ENCODE measurements at places on chromosomes 7 and 10.

- peak; percentile 80 for ATAC-seq
Observed at GRCh38 chr7:28389504-28390395, 22.6 kb upstream of the CREB5 start.

DNA sequence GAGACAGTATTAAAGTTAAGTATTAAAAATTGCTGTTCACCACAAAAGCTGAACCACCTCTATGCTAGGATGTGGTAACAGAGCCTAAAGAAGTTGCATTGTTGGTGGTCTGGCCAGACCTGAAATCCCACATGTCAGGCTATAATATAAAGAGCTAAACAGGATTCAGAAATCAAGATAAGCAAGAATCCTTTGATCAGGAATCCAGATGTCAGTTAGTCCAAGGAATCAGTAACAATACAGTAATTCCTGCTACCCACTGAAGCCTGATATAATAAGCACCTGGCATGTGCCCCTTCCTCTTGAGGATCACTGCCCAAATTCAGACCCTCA lies 48.9 kb downstream of the ZNF277 start:
- no peak for ATAC-seq

DNA sequence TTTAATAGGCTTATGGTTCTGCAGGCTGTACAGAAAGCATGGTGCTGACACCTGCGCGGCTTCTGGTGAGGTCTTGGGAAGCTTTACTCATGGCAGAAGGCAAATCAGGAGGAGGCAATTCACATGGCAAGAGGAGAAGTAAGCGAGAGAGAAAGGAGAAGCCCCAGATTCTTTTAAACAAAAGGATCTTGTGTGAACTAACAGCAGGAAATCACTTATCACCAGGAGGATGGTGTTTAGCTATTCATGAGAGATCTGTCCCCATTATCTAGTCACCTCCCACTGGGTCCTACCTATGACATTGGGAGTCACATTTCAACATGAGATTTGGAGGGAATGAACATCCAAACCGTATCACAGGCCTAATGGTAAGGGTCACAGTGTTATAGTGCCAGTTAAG lies 678.0 kb upstream of the KCND2 start:
- no peak for ATAC-seq

DNA sequence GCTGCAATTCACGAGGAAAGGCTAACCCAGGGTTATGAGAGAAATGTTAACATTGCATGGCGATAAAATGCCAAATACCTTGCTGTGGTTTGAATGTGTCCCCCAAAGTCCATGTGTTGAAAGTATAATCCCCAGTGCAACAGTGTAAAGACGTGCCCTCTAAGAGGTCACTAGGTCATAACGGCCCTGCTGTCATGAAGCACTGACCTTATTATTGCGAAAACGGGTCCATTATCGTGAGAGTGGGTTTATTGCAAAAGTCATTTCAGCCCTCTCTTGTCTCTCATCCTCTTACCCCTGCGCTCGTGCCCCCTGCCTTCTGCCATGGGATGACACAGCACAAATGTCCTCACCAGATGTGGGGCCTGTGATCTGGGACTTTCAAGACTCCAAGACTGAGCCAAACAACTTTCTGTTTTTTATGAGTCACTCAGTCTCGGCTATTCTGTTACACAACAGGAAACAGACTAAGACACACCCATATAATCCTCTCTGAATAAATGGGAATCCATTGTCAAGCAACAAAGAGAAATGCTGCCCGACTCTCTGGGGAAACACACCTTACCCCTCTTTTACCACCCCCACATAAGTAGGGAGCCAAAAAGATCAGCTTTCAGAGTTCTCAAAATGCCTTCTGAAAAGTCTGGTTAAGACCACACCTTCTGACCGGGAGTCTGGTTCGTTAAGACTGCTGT lies 73.1 kb upstream of the UCN3 start:
- ATAC-seq = peak; percentile 63

DNA sequence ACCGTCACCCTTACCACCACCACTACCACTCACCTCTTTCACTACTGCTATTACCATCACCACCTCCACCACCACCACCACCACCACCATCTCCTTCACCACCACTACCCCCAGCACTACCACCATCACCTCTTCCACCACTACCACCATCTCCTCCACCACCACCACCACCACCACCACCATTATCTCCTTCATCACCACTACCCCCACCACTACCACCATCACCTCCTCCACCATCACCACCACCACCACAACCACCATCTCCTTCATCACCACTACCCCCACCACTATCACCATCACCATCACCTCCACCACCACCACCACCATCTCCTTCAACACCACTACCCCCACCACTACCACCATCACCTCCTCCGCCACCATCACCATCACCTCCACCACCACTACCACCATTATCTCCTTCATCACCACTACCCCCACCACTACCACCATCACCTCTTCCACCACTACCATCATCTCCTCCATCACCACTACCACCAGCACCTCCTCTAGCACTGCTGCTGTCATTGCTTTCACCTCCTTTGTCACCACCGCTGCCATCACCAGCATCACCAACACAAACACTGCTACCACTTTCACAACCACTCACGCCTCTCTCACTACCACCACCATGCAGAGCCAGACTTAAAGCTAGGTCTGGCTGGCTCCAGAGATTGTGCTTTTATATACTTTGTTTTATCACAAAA lies 109.3 kb downstream of the ICA1 start:
- ATAC-seq = no peak

- ATAC-seq = no peak
Observed at GRCh38 chr7:114392686-114393085, 21.9 kb upstream of the FOXP2 start.

DNA sequence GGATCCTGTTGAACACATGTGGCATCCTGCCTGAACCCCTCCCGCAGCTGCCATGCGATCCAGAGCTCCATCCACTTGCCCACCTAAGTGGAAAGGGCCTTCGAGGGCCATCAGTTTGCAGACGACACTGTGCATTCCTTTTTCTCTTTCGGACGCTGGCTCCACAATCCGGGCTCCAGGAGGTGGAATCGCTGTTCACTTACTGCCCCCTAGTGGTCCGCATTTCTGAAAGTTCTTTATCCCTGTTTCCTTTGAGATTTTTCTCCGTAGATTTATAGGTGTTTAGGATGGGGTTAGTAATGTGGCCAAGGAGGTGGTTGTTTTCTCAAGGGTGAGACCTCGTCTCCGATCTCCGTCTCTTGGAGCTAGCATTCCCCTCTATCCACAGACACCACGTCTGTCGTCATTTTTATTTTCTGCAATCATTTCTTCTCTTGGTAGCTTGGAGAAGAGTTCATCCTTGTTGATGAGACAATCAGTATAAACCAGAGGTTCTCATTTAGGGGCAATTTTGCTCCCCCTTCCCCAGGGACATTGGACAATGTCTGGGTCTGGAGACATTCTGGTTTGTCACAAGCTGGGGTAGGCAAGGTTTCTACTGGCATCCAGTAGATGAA lies 204.6 kb downstream of the ARHGAP21 start:
- peak; percentile 95 for ATAC-seq

GRCh38 chr7:27185013-27185853 lies at the start of gene HOXA11:
TSS of gene HOXA11 (minus strand) at chr7:27185232. CDS start at chr7:27185144, 88 bp downstream.
- ATAC-seq = no peak
